ENCODE measurements at places on chromosomes 12 and 14.

- DNase-seq: no peak
Measured at GRCh38 chr12:90449611-90450010, 505.4 kb downstream of the CCER1 start.

- DNase-seq: no peak
Measured at GRCh38 chr14:101496776-101497683, 64.3 kb upstream of the DIO3 start.

- no peak for DNase-seq
Measured at GRCh38 chr14:33949411-33949893, 1.4 kb downstream of the EGLN3 start.

- no peak for DNase-seq
Measured at GRCh38 chr12:123506059-123506842, 27.3 kb downstream of the RILPL1 start.

DNA sequence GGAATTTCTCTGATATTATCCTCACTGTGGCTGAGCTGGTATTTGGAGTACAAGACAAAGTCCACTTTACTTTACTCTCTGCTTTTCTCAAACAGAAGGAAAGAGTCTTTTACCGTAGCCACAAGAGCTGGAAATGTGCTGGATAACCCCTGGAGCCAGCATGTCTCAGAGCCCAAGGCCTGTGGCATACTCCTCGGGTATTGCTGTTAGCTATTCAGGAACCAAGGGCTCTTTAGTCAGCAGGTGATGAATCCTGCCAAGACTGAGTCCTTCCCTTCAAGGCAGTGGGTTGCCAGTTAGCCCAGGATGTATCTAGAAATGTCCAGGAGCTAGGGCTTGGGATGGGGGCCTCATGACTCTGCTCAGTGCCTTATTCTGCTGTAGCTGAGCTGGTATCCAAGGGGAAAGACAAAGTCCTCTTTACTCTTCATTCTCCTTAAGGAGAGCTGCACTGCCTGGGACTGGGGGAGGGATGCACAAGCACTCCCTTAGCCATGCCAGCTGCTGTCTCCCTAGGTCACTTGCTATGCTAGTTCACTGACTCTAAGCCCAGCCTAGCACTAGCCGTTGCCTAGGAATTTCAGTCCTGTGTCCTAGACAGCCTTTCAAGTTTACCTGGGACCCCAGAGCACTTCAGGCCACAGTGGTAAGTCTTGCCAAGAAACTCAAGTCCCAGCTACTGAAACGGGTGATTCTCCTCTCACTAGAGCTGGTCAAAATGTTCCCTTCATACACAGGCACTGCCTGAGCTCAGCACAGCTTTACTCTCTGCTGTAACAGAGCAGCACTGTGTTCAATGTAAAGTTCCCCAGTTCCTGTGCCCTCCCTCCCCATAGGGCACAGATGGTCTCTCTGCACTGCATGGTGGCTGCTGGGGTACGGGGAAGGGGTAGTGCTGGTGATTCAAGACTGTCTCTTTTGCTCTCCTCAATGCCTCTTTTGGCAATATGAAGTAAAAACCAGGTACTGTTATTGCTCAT lies 136.4 kb downstream of the SLC35F4 start:
- no peak for DNase-seq

DNA sequence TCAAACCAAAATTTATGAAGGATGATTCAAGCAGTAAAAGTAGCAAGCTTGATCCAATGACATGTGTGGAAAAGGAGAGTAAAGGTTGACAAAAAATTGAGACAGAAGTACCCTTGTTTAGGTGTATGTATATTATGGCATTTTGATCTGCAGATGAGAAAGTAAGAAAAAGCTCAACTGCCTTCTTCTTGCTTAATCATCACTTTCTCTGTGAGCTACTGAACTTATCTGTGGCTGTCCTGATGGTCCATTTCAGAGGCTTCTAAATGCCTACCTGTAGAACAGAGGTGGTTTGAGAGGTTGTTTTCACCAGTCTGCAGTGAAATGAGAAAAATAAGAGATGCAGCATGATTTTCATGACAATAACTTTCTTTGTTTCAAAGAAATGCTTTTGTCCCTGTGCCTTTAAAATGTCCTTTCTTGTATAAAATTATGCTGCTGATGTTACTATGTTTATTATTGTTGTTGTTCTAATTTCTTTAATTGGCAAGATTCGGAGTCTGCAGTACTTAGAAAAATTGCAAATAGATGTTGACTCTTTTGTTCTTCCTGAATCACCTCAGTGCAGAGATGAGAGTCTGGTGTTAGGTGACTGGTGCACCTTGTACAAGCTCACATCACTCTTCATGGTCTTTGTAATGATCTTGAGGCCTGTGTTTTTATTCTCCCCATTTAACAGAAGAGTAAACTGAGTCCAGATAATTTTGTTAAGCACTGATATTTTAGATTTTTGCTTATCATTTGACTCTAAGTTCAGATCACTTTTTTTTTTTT lies 821.9 kb downstream of the VRK1 start:
- no peak for DNase-seq

DNA sequence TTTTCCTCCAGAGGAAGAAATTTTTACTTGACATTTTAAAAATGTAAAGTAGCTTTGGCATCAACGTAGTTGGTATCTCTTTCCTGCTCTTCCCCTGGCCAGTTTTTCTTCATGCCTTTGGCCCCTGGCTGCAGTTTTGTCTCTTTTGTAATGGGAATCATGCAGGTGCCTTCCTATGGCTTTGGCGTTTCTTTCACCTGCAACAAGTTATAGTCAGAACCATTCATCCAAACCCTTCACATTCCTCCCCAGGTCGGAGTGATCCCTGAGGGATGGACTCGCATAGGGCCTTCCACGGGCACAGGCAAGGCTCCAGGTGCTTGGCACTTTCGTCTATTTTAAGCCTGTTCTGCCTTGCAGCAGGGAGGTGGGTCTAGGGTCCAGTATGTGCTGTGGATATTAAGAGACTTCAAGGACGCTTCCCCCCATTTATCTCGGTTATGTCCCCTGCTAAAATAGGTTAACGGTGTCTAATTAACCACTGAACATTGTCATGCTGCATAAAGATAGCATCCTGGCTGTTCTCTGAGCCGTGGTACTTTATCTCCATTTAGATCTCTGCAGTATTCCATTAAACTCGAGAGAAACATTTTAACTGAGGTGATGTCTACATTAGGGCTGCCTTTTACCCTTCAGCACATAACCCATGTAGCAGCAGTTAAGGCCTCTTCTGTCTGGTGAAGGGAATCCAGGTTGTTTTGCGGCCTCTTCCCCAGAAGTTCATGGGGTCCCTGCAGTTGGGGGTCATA lies 66.3 kb downstream of the IFT43 start:
- DNase-seq: no peak

DNA sequence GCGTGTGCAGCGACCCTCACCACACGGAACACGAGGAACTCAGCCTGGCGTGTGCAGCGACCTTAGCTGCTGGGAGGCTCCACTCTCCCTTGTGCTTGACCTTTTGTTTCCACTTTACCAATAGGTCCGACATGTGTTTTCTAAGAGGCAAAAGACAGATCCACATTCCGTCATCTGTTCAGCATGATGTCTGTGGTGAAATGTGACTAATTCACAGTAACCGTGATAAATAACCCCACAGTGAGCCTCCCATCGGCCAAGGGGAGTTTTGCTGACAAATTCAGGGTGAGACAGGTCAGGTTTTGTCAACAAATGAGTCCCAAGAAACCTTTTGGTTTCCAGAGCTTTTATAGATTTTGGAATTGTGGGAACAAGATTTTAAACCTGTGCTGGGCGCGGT lies 55.9 kb downstream of the MOK start:
- no peak for DNase-seq

DNA sequence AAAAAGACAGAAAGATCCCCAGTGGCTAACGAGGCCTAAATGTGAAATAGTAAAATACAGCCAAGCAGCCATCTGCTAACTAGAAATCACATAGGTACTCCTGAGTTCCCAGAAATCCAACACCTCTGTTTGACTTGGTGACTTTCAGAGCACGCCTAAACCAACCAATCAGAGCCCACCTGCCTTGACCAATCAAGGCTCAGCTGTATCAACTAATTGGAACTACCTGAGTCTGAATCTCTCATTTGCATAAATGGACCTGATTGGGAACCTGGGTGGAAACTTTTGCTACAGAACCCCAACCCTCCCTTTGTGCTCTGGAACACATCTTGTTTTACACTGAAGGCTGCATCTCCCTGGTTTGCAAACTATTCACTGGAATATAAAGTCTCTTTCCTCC lies 5.1 kb upstream of the TCL1B start:
- DNase-seq: no peak

DNA sequence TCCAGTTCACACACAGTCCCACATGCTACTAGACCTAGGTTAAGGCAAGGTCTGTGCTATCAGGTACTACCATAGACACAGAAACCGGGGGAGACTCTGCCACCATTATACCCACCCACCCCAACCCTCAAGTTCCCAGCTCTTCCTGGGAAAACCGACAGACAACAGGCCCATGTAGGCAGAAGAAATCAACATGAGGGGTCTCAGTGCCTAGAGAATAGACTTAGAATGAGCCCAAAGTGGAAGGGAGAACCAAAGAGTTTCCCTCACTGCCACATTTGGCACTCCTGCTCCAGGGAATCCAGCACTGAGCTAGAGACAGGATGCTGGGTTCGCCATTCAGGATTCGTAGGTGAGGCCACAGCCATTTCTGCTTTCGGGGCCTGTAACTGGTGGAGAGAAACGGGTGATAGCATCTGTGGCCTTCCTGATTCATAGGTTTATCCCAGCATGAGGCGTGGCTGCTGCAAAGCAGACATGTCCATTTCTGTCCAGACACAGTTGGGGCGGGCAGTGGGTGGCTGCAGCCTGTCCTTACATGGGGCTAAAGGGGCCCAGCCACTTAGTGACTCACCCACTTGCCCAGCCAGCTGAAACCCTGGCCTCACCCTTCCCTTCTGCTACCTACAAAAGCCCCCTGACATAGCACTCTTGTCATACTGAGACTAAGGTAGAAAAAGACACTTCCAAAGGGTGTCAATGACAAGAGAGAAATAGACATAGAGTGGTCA lies 69.4 kb downstream of the IRF2BPL start:
- no peak for DNase-seq

DNA sequence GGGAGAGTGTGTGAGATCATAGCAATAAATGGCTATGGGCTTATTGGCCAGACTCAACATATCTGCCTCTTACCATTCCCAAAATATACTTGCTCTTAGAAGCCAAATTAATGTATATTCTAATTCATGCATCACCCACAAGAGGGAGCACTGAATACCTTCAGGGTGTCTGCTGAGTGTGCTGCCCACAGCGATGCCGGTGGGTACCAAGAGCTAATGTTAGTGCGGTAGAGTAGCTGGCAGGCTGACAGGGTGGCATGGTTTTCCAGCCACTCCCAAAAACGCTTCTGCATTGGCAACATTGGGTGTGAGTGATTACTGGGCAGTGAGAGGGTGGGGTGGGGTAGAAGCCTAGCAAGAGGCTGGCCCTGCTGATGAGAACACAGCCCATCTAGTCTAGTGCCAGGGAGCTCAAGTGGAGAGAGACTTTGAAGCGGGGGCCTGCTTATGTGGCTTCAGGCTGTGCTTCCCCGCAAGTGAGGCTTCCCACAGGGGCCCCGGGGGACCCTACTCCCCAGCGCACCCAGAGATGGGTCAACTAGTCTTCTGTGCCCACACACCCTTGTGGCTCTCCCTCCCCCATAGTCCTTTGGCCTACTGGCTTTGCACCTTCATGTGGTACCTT lies 9.2 kb upstream of the PLEKHD1 start:
- no peak for DNase-seq
